ENCODE measurements at places on chromosomes 12 and 14.

DNA sequence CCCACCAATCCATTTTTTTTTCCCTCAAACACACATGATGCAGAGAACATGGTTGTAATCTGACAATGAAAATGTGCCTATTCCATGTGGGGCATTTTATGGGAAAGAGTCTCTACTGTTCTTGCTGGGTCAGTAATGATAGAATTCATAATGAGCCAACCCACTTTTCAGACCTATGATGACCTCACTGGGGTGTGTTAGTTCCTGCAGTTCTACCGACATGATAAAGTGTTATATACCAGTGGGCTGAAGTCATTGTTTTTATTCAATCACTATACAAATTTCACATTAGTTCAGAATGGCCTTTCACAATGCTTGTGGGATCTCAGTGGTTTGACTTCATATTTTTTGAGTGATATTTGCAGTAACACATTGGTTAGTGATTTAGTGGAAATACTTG is 47.5 kb downstream of the PPFIBP1 start:
- no peak for DNase-seq

- peak; percentile 98 for DNase-seq
These were observed 13.6 kb upstream of the CALM1 start for GRCh38 chr14:90383126-90383730.

DNA sequence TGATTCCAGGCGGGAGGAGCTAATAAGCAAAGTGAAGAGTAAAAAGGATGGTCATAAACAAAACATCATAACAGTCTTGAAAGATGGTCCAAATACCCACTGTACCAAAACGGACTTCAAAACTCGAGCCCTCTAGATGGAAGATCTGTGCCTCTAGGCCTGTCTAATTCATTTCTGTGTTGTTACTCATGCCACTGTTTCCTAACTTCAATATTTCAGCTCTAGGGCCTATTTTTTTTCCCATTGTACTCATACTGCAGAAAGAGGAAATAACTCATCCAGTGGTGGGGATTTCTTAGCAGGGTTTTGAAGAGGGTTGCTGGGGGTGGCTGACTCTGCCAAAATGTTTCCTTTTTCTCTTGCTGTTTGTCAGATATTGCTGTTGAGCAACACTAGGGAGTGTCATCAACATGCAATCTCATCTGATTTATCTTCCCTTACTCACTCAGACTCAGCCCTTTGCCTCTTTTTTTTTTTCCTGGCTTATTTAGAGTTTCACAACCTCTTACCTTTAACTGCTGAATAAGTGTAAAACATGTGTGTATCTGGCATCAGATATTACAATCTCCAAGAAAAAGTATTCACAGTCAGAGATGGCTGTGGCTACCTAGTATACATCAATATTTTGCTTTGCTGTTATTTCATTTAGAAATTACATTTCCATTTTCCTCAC is 189.6 kb downstream of the DUSP6 start:
- DNase-seq = no peak

GRCh38 chr12:132253698-132254480 is 75.5 kb downstream of the GALNT9 start:
- DNase-seq = no peak

- DNase-seq = no peak
These were observed 43.0 kb upstream of the NTF3 start for GRCh38 chr12:5388581-5389535.

- DNase-seq = no peak
These were observed 16.2 kb downstream of the KIF21A start for GRCh38 chr12:39426636-39427240.

DNA sequence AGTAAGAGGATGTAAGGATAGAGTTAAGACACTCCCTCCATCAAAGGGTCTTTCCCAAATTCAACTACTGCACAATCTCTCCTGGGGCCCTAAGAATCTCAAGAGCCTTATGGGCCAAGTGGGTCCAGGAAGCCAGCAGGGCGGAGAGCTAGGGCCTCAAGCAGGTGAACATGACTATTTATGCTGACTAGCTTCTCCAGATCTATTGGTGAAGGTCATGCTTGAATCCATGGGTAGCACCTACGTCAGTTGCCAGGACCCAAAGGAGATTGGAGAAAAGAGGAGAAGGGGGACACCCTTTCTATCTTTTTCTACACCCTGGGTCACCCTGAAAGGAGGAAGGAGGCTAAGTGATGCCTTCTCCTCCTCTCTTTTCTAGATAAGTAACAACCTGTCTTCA is 534.2 kb upstream of the MIS18BP1 start:
- no peak for DNase-seq

DNA sequence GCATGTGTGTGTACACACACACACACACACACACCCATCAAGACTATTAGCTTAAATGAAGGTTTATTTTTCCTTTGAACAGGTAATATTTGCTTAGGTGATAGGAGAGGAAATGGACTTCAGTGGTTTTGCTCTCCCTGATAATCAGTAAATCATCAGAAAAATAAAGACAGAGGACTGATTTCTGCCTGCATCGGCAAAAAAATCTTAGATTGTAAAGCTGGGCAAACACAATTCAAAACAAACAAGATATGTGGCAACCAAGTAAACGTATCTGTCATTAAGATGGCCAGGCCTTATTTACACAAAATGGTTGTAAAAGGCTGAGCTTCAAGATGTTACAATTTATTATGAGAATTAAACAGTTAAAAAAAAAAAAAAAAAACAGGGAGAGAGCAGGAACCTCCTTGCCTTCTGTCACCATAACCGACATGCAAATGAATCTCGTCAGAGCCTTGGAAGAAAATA is 31.3 kb downstream of the PRKD1 start:
- peak; percentile 73 for DNase-seq

GRCh38 chr12:100986595-100987547 is 192.3 kb downstream of the ANO4 start:
- no peak for DNase-seq

DNA sequence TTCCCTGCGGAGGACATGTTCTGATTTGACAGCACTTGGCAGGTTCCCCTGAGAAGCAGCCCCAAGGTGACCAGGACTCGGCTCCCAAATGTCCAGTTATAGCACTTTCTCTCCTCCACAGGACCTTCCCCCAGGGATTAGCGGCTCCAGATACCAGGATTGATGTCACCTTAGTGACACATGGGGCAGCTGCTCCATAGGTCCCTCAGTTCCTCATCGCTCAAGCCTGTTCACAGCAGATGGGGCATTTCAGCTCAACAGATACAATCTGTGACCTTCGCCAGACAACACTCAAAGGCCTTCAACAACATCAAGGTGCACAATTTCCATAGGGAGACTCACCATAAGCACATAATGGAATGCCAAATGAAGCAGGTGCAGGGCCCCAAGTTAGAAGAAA is 67.9 kb upstream of the ZFP36L1 start:
- DNase-seq = no peak

- DNase-seq = no peak
These were observed 328.1 kb downstream of the BTG1 start for GRCh38 chr12:91817517-91817916.

DNA sequence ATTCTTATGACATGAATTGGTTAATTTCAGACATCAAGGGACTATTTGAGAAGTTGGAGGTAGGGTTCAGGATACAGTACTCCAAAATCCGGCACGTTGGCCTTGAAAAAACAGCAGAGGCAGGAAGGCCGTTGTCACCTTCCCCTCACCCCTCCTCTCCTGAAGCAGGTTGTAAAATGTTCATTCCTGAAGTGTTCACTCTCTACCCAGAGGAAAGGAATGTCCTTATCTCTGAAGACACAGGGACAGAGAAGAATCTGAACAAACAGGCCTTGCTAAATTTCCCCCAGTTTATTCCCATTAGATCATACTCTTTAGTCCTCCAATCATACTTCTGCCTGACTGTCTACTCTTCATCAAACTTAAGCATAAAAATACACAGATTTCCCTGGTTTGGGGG is 313.6 kb downstream of the ZFP36L1 start:
- DNase-seq = no peak

DNA sequence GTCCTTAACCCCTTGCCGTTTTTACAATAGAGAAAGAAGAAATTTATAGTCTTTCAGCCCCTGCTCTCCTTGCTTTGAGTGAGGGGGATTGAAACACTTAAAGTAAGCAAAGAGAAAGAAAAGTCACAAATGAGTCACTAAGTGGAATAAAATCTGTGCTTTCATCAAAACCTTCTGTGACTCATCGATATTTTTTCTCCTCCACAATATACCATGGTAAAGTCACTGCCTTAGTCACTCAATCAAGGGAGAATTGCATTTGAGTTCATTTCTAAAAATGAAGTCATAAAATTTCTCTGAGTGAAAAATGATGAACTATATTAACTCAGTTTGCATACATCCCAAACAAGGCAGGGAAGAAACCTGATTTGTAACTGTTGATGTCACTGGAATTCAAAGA is 470.3 kb downstream of the FOXG1 start:
- DNase-seq = no peak

DNA sequence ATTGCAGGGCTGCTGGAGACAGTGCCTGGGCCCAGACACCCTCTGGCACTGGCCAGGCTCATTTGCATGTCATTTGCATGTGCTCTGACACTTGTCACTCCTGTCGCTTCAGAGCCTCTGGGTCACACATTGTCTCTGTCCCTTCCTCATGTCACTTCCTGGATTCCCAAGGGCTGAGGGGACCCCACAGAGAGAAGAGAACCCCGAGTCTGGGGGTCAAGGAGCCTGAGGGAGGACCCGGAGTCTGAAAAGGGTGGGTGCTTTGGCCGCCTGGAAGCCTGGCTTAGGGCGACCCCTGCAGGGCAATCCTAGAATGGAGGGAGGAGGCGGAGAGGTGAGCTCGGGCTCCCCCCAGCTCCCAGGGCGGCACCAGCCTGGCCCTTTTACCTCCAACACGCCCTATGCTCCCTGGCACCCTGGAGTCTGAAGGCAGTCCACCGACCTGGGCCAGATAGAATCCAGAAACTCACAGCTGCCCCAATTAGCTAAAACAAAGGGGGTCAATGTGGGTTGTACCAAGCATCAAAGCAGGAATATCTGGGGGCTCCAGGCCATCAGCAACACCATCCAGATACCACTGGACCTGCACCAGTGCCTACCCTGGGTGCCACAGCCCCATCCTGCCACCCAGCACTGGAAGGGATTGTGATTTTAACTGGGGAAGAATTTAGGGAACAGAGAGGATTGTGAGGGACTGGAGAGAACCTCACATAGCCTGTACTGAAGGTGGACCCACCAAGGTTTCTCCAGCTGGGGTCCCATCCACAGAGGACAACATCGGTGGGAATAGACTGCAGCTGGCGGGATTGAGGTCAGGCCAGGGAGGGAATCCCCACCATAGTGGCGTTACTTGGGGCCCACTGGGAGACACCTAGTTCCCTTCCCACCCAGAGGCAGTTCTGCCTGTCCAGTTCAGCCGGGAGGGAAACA is 21.8 kb upstream of the KRT78 start:
- no peak for DNase-seq

DNA sequence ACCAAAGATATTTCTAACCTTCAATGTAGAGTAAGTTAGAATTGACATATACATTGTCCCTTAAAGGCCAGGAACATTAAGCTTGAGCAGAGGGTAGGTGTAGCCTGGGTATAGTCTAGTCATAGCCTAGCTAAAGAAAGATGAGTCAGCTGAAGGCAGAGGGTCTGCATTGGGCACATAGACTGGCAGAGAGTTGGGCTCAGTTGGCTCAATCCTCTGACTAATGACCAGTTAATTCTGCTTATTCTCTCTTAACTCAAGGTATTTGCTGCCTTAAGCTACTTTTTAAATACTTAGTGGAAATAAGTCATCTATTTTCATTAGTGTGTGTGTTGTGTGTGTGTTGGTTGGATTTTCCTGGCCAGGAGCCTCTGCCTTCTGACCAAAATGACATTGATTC is 467.1 kb downstream of the RAD51B start:
- DNase-seq = no peak

GRCh38 chr14:101369194-101369915 is 191.9 kb upstream of the DIO3 start:
- DNase-seq = no peak

GRCh38 chr12:68250454-68250853 is 3.0 kb downstream of the IL22 start:
- DNase-seq = no peak
